Dermis microvascular lymphatic vessel endothelial cell (primary cell): ENCODE measurements at places on chromosomes 7 and 10. TPM values are rescaled to one million over a fixed set of nuclear protein-coding genes. Genes with fewer than 3 reads are reported as not detected.

The BLVRA gene
- total RNA-seq: 21.6 and 24.0 TPM in 2 replicates

The HTRA1 gene
- total RNA-seq: 60.7 and 80.4 TPM in 2 replicates

The SFTPA1 gene
- not detected in 2 replicates for total RNA-seq

The CALML5 gene
- total RNA-seq: not detected in 2 replicates

The LEP gene
- not detected in 2 replicates for total RNA-seq

The PLXDC2 gene
- total RNA-seq: 1.9 and 17.1 TPM in 2 replicates

The SLC25A28 gene
- total RNA-seq: 8.6 and 13.8 TPM in 2 replicates

GRCh38 chr10:88987243-88987725, 3.3 kb upstream of the FAS start:
- no peak for DNase-seq

DNA sequence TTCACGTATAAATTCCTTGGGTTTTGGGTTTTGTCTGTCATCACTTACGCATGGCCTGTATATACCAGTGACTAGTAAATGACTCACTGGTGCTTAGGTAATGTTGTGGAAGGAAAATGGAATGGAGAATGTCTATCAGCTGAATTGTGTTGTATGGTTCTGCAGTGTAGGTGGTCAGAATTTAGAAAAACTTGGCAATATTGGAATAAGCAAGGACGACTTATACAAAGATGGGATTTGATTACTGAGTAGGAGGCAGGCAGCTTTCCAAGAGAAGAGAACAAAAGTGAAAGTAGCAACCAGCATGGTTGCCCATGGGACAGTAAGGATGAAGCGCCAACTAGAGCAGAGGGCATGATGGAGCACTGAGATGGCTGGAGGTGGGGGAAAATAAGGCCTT, 168.6 kb upstream of the CSTF2T start:
- DNase-seq: no peak

- no peak for DNase-seq
Observed at GRCh38 chr10:129941199-129942018, 22.7 kb downstream of the EBF3 start.
